ENCODE measurements at places on chromosomes 6 and 20. TPM values are rescaled to one million over a fixed set of nuclear protein-coding genes. Genes with fewer than 3 reads are reported as not detected.

DNA sequence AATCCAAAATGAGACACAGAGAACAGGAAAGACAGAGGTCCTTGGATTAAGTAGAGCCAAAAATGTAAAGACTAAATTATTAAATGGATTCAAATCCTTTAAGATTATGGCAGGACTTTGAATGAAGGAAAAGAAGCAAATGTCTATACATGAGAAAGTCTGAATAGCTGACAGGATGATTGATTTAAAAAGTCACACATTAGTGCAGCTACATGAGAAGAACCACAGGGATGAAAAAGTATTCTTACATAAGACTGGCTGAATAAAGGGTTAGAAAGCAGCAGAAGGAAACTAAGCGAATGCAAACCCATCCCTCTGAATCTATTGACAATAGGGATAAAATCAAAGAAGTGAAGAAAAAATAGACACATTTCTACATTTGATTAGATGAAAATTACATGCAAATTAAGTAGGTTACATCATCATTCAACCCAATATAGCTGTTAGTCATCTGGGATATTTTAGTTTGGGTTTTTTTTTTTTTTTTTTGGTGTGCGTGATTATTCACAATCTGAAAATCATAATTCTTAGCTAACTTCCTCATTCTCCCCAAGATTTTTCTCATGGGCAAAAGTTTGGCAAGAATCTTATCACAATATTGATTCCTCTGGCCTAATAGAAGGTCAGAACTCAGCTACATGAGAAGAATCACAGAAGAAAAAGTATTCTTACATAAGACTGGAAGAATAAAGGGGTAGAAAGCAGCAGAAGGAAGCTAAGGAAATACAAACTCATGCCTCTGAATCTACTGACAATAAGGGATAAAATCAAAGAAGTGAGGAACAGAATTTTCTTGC is 845.4 kb downstream of the HACE1 start:
- no peak overlapping the region for H3K27ac ChIP-seq
- no peaks in the 10 kb centered on the region for H3K27me3 ChIP-seq
- no peak for DNase-seq
- H3K4me3 ChIP-seq = no peak overlapping the region

The PYGB gene
- 121 TPM for total RNA-seq

DNA sequence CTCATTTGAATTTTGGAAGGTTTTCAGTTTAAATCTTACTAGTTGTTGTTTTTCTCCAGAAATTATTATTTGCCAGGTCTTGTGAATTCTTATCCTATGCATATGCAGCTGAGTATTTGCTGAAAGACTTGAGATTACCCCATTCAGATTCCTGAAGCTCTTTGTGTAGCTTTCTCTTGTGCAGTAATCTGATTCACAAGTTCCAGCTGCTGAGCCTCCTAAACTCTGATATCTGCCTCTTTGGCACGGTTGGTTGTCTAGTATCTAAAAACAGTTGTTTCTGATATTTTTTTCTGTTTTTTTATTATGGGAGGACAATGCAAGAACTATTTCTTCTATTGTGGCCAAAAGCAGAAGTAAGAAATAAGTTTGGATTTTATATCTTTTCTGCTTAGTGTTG is 863.9 kb upstream of the MANEA start:
- H3K4me3 ChIP-seq = no peak overlapping the region
- no peaks in the 10 kb centered on the region for H3K36me3 ChIP-seq
- no peak overlapping the region for H3K27ac ChIP-seq
- H3K4me1 ChIP-seq = no peaks in the 10 kb centered on the region
- no peak for DNase-seq

DNA sequence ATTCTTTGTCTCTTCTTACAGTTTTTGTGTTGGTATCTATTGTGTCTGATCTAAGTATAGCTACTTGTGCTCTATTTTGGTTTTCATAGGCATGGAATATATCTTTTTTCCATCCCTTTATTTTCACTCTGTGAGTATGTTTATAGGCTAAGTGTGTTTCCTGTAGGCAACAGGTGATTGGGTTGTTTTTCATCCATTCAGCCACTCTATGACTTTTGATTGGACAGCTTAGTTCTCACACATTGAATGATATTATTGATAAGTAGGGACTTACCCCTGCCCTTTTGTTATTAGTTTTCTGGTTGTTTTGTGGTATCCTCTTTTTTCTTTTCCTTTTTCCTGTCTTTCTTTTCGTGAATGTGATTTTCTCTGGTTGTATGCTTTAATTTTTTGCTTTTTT is 67.9 kb downstream of the MLIP start:
- H3K36me3 ChIP-seq = no peaks in the 10 kb centered on the region
- DNase-seq = no peak
- H3K4me3 ChIP-seq = no peak overlapping the region
- no peak overlapping the region for H3K27ac ChIP-seq
- H3K27me3 ChIP-seq = no peaks in the 10 kb centered on the region

The ERVFRD-1 gene
- 0.80 TPM for total RNA-seq

GRCh38 chr6:44831002-44831610 is 443.6 kb downstream of the CDC5L start:
- DNase-seq = no peak
- no peaks in the 10 kb centered on the region for H3K36me3 ChIP-seq
- H3K4me3 ChIP-seq = no peak overlapping the region
- H3K27ac ChIP-seq = no peak overlapping the region
- no peaks in the 10 kb centered on the region for H3K27me3 ChIP-seq

DNA sequence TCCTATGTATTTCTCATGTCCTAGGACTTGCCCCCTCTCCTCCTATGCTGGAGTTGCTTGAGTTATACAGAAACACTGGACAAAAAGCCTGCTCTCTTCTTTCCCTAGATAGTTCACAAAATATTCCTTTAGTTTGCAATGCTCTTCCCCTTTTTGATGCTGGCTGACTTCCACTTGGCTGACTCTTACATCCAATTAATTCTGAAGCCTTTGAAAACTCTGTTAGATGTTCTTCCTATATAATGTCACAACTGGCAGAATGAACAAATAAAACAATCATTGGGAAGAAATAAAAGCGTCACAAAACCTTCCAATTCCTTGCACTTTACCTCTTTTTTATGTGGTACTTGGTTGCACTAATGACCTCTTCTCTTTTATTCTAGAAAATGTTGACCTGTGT is 253.8 kb upstream of the CITED2 start:
- no peak overlapping the region for H3K27ac ChIP-seq
- H3K4me3 ChIP-seq = no peak overlapping the region
- no peaks in the 10 kb centered on the region for H3K27me3 ChIP-seq
- H3K4me1 ChIP-seq = no peaks in the 10 kb centered on the region

The CRNKL1 gene
- 18.9 TPM for total RNA-seq

The GSTA3 gene
- not detected for total RNA-seq

DNA sequence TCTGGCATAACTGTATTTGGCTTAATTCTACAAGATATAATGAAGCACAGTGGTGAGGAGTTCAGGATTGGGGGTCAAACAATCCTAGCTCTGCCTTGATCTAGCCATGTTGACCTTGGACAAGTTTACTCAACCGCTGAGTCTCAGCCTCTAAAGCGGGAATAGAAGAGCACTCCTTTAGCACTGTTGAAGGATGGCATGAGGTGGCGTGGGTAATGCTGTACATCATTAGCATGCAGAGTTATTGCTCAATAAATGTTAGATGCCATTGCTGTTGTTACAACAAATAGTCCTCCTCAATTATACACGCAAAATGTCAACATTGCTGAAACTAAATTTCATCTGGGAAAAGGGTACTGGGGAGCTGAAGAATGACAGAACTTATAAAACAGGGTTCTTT is 78.6 kb downstream of the KIF13A start:
- DNase-seq = no peak
- H3K4me3 ChIP-seq = no peak overlapping the region
- no peaks in the 10 kb centered on the region for H3K4me1 ChIP-seq
- no peak overlapping the region for H3K27ac ChIP-seq
- no peaks in the 10 kb centered on the region for H3K27me3 ChIP-seq

DNA sequence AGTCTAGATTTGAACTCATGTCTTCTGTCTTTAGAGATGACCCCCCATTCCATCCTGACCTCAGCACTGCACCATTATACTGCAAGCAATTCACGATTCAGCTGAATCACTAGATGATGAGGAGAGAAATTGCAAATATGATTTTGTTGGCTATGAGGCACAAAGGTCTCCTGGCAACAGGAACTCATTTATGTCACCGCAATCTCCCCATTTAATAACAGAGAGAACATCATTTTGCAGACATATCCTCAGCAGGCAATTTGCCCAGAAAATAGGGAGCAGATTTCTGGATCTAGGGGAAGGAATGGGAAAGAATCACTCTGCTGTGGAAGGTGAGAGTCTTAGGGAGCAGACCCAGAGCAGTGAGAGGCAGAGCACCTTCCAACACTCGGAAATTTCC is 303.0 kb downstream of the PAX1 start:
- no peaks in the 10 kb centered on the region for H3K27me3 ChIP-seq
- no peaks in the 10 kb centered on the region for H3K36me3 ChIP-seq
- no peak overlapping the region for H3K4me3 ChIP-seq
- no peak overlapping the region for H3K27ac ChIP-seq
- no peaks in the 10 kb centered on the region for H3K4me1 ChIP-seq

DNA sequence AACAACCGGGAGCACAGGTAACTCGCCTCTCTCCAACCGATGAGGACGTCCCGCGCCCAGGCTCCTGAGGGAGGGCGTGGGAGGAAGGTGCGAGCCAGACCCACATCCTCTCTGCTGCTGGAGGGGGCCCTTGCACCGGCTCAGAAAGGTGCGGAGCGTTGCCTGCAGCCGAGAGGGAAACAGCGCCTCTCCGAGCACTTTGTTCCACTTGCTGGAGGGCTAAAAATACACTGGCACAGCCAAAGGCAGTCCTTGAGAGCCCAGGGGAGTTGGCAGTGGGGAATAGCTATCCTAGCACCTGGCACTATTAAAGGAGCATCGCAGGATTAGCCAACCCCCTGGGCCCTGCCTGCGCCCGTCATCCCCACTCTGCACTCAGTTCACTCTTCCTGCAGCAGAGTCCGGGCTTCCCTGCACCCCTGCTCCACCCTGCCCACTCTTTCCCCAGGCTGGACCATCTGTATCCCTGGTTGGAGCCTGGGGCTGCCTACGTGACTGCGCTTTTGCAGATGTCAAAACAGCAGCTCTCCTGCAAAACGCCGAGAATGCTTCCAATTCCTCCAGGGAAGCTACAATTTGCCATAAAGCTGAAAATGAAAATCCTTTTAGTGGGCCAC is 108.9 kb downstream of the SNX5 start:
- no peak for DNase-seq
- no peak overlapping the region for H3K4me3 ChIP-seq
- H3K27ac ChIP-seq = peak overlapping the region; percentile 49
- H3K4me1 ChIP-seq = no peaks in the 10 kb centered on the region
- H3K27me3 ChIP-seq = no peaks in the 10 kb centered on the region

DNA sequence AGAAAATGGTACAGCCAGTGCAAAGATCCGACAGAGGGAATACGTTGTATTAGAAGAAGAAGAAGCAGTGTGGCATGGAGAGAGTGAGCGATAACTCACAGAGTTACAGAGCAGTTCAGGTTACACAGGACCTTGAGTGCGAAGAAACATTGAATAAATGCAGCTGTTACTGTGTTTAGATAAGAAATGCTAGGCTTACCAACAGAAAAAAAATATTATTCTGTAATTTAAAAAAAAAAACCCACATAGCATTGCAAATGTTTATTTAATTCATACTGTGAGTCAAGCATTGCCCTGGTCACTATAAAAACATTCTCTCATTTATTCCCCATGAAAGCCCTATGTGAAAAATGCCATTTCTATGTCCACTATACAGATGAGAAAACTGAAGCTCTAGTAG is 373.4 kb upstream of the EPHA7 start:
- H3K27ac ChIP-seq = no peak overlapping the region
- H3K4me1 ChIP-seq = no peaks in the 10 kb centered on the region
- no peak for DNase-seq
- no peak overlapping the region for H3K4me3 ChIP-seq
- H3K27me3 ChIP-seq = no peaks in the 10 kb centered on the region

DNA sequence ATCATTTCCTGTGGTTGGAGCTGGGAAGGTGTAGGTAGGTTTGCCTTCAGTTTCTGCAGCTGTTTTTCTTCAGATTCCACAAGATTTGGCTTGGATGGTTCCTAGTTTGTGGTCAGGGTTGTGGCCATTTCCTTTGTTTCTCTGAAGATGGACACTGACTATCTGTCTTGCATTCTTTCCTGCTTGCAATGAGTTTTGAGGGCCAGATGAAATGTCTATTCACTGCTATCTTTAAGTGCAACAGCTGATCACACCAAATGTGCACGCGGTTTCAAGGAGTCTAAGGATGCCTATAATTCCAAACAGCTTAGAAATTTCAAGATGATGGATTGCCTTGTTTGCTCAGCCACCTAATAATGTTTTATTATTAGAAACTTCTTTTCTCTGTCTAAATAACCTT is 28.4 kb downstream of the IL20RA start:
- H3K27ac ChIP-seq = no peak overlapping the region
- no peak for DNase-seq
- H3K27me3 ChIP-seq = no peaks in the 10 kb centered on the region
- no peaks in the 10 kb centered on the region for H3K36me3 ChIP-seq

- H3K36me3 ChIP-seq = no peaks in the 10 kb centered on the region
- H3K4me1 ChIP-seq = peaks cover 27% of the 10 kb centered on the region
- H3K27me3 ChIP-seq = no peaks in the 10 kb centered on the region
- no peak overlapping the region for H3K4me3 ChIP-seq
- no peak for DNase-seq
Observed at GRCh38 chr6:108944071-108944470, 95.8 kb downstream of the ARMC2 start.

The OPRM1 gene
- not detected for total RNA-seq

The LAMA4 gene
- total RNA-seq = 129 TPM

- DNase-seq = no peak
- H3K27me3 ChIP-seq = no peaks in the 10 kb centered on the region
- H3K36me3 ChIP-seq = no peaks in the 10 kb centered on the region
- H3K4me1 ChIP-seq = no peaks in the 10 kb centered on the region
Observed at GRCh38 chr6:28368522-28368921, 18.8 kb downstream of the ZKSCAN3 start.

DNA sequence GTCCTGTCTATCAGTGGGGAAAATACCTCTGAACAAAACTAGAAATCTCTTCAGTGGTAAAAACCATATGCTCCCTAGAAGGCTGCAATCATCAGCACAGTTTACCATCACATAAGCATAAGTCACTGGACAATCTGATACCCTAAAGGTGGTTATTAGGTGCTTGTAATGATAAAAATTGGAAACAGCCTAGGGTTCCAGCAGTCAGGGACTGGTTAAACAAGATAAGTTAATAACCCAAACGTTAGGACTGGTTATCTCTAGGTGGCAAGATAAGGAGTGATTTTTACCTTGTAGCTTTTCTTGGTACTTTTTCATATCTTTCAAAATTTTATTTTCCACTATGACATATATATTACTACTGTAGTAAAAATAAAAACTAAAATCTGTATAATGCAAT is 11.0 kb downstream of the ECI2 start:
- no peak overlapping the region for H3K4me3 ChIP-seq
- H3K4me1 ChIP-seq = no peaks in the 10 kb centered on the region

Measured in breast epithelium (tissue), 4 donors.